ENCODE measurements at places on chromosomes 6 and 20.

- DNase-seq: no peak
Measured at GRCh38 chr20:57783196-57783595, 73.4 kb upstream of the PMEPA1 start.

DNA sequence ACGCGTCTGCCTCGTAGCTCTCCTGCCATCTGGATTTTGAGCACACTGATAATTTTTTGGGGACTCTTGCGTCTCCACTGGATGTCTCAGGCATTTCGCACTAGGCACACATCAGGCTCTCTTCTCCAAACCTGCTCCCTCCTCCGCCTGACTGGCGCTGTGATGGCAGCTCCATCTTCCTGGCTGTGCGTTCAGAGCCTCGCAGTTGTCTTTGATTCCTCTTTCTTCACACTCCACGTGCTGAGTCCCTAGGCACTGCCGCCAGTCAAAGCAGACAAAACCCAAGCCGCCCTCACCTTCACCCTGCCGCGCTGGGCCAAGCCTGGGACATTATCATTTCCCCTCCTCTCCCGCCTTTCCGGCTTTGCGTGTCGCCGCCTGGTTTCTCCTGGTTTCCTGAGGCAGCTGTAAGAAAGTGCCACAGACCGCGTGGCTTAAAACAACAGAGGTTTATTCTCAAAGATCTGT is 778 bp downstream of the PSMG4 start:
- peak; percentile 13 for DNase-seq

DNA sequence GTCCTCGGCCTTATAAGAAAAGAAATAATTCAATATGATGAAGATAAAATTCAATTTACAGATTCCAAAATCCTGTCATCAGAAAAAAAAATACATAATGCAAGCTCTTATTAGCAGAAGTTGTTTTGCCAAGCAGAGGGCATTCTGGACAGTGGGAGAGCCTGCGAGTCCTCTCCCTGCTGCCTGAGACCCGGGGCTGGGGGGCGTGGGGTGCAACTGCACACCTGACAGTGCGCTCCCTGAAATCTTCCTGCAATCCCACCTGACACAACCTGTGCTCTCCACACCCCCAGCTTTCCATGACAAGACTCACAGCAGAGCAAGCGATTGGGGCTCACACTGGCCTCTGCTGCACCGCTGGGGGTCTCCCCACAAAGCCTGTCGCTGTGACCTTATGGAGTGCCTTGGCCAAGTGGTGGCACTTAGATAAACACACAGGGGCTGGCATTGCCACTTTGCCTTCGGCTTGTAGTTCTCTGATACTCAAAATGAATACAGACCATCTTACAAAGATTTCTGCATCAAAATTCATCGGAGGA is 130.3 kb upstream of the PDE10A start:
- DNase-seq: no peak

- peak; percentile 20 for DNase-seq
Measured at GRCh38 chr6:100472674-100473073, 8.0 kb upstream of the SIM1 start.

GRCh38 chr6:14883921-14884320 is 361.9 kb upstream of the JARID2 start:
- DNase-seq: no peak

GRCh38 chr6:11428895-11429294 is 108.7 kb upstream of the TMEM170B start:
- no peak for DNase-seq

- no peak for DNase-seq
Measured at GRCh38 chr6:132685009-132685408, 26.0 kb upstream of the TAAR1 start.

DNA sequence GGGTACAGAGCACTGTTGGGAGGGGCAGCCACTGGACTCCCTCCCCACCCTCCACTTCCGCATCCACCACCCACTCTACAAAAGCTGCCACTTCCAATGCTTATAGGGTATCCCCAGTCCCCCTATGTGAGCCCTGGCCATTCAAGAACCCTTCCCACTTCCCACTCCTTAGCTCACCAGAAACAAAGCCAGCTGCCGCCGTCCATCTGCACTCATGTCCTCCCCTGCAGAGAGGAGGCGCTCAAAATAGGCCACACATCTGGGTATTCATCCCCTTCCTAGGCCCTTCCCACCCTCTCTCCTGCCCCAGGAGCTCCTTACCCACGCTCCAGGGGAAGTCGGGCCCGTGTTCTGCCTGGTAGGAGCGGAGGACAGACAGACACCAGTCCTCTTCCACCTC is 6.5 kb upstream of the LY6G5C start:
- DNase-seq: no peak

DNA sequence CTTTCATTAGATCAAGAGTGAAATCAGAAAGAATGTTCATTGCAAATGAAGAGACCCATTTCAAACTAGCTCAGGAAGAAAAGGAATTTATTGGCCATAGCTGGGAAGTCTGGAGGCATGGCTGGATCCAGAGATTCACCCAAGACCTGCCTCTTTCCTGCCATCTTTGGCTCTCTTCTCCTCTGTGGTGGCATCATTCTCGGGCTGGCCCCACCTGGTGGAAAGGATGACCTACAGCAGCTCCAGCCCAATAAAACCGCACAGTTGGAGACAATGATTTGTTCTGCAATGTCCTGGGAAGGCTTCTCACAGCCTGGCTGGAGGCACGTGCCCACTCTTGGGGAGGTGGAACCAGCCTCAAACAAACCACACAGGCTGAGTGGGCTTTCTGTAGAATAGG is 18.1 kb upstream of the FERMT1 start:
- DNase-seq: no peak

DNA sequence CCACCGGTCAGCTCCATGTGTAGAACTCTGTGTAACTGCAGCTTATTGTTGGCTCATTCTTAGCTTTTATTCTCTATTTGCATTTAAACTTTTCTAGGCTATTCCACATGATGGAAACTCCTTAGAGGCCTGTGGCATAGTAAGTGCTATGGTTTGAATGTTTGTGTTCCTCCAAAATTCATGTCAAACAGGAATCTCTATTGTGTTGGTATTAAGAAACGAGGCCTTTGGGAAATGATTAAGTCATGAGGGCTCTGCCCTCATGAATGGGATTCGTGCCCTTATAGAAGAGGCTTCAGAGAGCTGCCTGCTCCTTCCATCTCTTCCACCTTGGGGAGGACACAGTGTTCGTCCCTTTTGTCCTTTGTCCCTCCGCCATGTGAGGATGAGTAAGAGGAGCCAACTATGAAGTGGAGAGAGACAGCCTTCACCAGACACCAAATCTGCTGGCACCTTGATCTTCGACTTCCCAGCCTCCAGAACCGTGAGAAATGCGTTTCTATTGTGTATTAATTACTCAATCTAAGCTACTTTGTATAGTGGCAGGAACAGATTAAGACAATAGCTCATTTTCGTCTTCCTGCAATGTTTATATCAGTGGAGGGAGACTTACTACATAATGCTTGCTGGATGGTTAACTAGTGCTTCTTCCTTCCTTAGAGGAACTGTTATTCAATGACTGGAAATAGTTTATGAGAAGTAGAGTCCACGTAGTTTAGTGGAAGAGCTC is 361.1 kb downstream of the FARS2 start:
- no peak for DNase-seq

DNA sequence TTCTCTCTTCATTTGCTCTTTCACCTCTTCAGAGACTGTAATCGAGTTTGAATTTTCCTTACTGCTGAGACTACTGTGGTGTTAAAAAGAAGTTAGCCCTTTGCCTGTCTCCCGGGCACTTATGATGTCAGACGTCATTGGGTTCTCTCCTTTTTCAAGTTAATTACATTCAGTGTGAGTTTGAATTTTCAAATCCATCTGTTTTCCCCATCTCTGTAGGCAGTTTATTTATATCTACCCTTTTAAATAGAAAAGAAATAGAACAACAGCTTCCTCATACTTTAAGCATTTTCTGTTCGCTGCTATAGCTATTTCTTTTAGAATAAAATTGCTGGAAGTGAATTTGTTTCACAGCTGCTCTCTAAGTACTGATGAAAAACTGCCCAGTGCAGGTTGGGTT is 81.4 kb downstream of the MCHR2 start:
- no peak for DNase-seq

- no peak for DNase-seq
Measured at GRCh38 chr6:152273002-152273401, 364.2 kb downstream of the SYNE1 start.

GRCh38 chr20:50655311-50655880 is 35.9 kb downstream of the RIPOR3 start:
- DNase-seq: no peak

- no peak for DNase-seq
Measured at GRCh38 chr6:112362027-112362795, 15.1 kb downstream of the RFPL4B start.

DNA sequence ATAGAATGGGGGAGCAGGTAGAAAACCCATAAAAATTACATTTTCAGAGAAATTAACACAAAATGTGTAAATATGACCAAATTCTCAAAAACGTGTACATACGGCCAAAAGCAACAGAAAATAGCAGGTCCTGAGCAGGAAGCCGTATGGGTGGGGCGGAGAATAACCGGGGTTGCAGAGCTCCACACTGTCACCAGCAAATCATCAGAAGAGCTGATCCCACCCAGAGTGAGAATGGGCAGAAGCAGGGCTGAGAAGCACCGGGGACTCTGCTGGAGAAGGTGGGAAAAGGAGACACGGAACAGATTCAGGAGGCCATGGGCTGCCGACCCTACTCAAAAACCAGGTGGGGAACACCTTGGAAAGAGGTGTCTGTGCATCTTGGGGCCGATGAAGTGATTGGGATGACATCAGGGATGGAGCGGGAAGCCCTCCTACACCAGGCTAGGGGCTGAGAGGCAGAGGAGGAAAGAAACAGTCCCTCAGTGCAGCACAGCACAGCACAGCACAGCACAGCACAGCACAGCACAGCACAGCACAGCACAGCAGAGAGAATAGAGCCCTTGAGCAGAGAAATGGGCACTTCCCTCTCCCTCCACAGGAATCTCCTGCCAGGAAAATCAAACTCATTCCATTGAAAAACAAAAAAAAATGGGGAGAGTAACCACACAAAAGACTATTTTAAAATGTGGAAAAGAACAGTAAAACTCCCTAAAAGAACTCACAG is 22.3 kb downstream of the STX7 start:
- no peak for DNase-seq

DNA sequence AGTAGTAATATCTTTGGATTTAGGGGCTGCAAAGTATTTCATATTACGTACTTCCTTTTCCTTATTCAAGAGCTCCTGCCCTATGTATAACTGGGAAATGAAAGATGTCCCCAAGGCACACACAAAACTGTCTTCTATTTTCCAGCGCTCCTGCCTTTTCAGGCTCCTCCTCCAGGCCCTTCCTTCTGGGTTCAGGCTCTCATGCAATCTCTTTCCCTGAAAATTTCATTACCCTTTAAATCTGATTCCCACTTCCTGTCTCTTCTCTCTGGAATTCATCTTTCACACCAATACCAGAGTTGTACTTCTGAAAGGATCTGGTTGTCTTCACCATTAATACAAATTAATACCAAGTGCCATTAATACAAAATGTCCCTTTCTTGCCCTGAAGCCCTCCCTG is 181.6 kb downstream of the UTRN start:
- no peak for DNase-seq

- no peak for DNase-seq
Measured at GRCh38 chr20:32326504-32326845, 31.7 kb upstream of the ASXL1 start.

- DNase-seq: no peak
Measured at GRCh38 chr6:22411376-22412105, 114.7 kb upstream of the PRL start.

DNA sequence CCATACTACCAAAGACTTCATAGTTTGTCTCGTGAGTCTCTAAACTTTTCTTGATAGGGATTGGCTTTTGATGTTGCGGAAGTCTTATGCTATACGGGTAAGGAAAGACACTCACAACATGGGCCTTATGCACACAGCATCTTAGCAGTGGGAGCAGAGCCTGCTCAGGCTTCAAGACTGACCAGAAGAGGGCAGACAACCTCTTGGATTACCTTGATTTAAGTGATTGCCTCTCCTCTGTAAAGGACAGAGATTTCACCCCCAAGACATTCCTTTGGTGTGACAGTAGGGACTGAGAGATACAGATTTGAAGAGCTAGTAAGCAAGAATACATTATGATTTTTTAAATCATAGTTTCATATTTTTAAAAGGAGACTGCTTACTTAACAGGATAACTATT is 71.0 kb upstream of the SAMD3 start:
- no peak for DNase-seq

GRCh38 chr6:8014947-8015346 is 49.2 kb downstream of the BLOC1S5 start:
- DNase-seq: no peak

DNA sequence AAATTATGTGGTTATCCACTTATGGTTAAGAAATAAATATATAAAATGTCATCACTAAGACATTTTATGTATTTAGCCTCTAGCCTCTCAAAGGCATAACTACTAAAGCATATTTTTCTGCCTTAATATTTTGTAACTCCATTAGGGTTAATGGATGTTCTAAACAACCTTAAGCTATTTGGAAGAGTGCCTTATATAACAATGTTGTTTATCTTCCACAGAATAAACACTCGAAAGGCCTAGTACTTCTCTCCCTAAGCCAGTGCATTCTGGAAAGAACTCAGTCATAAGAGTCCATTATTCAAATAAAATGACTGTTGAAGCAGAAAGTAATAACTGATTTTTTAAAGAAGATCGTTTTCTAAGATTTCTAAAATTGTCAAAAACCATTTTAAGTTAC is 15.0 kb upstream of the PRIM2 start:
- DNase-seq: no peak

GRCh38 chr6:111552241-111552744 is 53.4 kb downstream of the TRAF3IP2 start:
- no peak for DNase-seq

GRCh38 chr6:131331151-131331550 is 195.9 kb downstream of the AKAP7 start:
- DNase-seq: no peak

DNA sequence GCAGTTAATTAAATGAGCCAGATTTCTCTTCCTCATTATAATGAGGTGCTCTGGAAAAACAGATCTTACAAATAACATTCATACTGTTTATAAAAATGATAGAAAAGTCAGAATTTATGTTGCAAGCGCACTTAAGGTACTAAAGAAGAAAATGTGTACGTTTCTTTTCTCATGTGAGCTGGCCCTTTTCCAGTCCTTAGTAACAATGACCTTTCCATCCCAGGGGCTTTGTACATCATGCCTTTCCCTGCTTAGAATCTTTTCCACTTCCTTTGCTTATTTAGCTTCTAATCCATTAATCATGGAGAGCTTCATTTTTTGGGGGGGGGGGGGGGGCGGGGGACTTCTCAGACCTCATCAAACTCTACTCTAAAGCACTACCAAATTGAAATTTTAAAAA is 4.8 kb downstream of the FBXO5 start:
- no peak for DNase-seq

- peak; percentile 20 for DNase-seq
Measured at GRCh38 chr20:20837574-20838021, 125.2 kb upstream of the RALGAPA2 start.
